DND-41 (cell line): ENCODE measurements at places on chromosomes 13 and 19.
A peak's percentile ranks its signal among the peaks of the same experiment; 100 is the strongest.

- no peak overlapping the region for H3K27ac ChIP-seq
- H3K4me1 ChIP-seq: no peaks in the 10 kb centered on the region
- H3K27me3 ChIP-seq: no peaks in the 10 kb centered on the region
- no peak for DNase-seq
- H3K36me3 ChIP-seq: peaks cover 48% of the 10 kb centered on the region
These were observed 10.2 kb downstream of the C19orf12 start for GRCh38 chr19:29704562-29705558.

DNA sequence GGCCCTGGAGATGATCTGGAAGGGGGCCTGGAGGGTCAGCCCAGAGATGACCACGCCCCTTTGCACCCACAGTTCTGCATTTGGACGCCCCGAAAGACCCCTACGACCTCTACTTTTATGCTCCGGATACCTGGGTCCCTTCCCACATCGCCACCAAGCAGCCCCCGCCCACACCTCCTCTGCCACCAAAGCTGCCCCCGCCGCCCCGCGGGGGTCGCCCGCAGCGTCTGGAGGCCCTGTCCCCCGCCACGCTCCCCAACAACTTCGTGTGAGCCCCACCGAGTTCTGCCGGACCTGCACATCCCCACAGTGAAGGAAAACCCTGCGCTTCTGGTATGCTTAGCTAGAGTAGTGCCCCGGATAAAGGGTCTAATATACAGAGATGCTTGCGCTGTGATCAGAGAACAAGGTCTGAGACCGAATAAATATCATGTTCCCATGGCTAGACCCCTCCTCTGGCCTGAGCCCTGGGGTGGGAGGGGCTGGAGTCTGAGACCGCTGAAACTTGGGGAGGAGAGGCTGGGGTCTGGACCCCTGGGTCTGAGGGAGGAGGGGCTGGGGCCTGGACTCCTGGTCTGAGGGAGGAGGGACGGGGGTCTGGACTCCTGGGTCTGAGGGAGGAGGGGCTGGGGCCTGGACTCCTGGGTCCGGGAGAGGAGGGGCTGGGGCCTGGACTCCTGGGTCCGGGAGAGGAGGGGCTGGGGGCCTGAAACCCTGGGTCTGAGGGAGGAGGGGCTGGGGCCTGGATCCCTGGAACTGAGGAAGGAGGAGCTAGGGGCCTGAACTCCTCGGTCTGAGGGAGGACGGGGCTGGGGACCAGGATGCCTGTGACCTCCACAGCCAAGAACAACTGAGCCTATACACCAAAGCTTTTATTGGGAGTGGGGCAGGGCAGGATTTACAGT, 3.6 kb downstream of the GFY start:
- H3K4me3 ChIP-seq: no peak overlapping the region
- H3K27me3 ChIP-seq: no peaks in the 10 kb centered on the region
- peaks cover 4% of the 10 kb centered on the region; the same call in 1 of the 2 replicates for H3K4me1 ChIP-seq

DNA sequence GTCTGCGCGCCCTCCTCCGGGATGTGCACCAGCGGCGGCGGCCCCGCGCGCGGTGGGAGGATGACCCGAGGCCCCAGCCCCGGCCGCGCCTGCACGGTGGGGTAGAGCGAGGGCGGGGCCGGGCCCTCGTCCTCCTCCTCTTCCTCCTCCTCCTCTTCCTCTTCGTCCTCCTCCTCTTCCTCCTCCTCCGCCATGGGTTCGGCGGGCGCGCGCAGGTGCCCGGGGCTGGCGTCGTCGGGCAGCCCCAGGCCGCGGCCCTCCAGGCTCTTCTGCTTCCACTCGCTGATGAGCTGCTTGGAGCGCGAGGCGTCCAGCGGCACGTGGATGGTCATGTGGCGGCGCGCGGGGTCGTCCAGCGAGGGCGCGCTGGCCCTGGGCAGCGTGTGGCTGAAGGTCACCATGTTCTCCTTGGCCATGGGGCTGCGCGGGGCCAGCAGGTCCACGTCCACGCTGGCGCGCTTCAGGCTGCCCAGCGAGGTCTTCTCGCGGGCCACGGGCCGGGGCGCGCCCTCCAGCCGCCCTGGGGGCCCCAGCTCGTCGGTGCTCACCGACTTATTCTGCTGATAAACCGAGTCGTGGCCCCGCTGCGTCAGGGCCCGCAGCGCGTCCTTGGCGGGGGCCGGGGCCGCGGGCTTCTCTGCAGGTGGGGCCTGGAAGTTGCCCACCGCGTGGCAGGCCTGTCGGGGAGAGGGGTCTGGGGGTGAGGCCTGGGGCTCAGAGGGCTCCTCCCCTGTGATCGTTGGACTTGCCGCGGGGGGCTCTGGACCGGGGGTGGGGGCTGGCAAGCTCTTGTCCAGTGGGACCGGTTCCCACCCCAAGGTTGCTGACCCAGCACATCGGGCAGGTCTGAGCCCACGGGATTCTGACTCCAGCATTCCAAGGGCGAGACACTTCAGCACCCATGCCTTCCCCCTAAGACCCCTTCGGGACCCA, 8.3 kb downstream of the PLPPR3 start:
- peak; percentile 23 for DNase-seq
- H3K27ac ChIP-seq: no peak overlapping the region
- peaks cover 51% of the 10 kb centered on the region for H3K36me3 ChIP-seq
- H3K27me3 ChIP-seq: no peaks in the 10 kb centered on the region
- H3K4me3 ChIP-seq: no peak overlapping the region

DNA sequence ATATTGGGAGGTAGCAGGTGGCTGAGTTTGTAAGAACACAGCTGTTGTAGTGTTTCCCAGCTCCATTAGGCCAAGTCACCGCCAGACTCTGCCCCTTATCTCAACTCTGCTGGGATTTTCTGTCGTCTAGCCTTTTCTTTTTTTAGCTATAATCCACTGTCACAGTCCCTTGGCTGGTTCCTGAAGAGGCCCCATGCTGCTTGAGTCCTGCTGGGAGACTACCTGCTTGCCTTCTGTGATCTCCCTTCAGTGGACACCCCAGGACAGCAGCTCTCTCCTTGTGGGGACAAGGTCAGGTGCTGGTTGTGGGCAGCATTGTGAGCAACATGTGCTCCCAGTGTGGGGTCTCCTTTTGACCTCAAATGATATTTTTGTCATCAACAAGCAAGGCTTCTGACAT, 195.0 kb upstream of the ATXN8OS start:
- H3K27me3 ChIP-seq: no peaks in the 10 kb centered on the region
- no peak overlapping the region for H3K27ac ChIP-seq
- H3K36me3 ChIP-seq: no peaks in the 10 kb centered on the region
- H3K4me3 ChIP-seq: no peak overlapping the region
- H3K4me1 ChIP-seq: no peaks in the 10 kb centered on the region
- no peak for DNase-seq

DNA sequence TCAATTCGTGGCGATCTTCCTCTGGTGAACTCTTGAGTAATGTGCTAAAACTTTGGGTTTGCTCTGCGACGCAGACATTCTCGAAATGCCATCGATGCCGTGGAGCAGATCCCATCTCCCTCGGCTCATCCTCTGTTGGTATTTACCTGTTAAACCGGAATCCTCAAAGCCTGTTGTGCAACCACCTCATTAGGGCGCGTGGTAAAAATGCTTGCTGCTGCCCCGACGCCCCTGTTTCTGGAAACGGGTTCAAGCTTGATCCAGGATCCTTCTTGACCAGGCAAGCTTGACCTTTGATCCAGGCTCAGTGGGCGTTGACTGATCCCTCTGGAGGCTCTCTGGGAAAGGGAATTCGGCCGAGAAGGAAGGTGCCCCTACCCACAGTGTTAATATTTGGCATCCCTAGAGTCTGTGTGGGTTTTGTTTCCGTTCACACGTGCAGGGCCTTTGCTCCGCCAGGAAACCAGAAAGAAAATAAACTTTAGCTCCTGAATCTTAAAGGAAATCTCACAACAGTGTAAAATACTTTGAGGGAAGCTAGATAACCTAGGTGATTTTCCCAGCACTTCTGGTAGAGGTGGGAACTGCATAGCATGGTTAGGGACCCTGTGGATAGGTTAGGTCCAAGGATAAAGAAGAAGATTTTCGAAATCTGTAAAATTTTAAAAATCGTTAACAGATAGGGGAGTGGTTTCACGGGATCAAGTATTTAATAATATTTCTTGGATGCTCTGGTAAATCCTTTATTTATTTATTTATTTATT, 1.1 kb downstream of the LSM14A start:
- DNase-seq: peak; percentile 30
- H3K4me1 ChIP-seq: peaks cover 55% of the 10 kb centered on the region
- peaks cover 31% of the 10 kb centered on the region for H3K36me3 ChIP-seq
- H3K27ac ChIP-seq: peak overlapping the region; percentile 87
- peak overlapping the region; percentile 96 for H3K4me3 ChIP-seq

GRCh38 chr19:40556953-40557530, 19.6 kb upstream of the SHKBP1 start:
- no peak overlapping the region for H3K4me3 ChIP-seq
- no peaks in the 10 kb centered on the region for H3K36me3 ChIP-seq
- DNase-seq: no peak
- H3K4me1 ChIP-seq: no peaks in the 10 kb centered on the region; the same call in 1 of the 2 replicates

DNA sequence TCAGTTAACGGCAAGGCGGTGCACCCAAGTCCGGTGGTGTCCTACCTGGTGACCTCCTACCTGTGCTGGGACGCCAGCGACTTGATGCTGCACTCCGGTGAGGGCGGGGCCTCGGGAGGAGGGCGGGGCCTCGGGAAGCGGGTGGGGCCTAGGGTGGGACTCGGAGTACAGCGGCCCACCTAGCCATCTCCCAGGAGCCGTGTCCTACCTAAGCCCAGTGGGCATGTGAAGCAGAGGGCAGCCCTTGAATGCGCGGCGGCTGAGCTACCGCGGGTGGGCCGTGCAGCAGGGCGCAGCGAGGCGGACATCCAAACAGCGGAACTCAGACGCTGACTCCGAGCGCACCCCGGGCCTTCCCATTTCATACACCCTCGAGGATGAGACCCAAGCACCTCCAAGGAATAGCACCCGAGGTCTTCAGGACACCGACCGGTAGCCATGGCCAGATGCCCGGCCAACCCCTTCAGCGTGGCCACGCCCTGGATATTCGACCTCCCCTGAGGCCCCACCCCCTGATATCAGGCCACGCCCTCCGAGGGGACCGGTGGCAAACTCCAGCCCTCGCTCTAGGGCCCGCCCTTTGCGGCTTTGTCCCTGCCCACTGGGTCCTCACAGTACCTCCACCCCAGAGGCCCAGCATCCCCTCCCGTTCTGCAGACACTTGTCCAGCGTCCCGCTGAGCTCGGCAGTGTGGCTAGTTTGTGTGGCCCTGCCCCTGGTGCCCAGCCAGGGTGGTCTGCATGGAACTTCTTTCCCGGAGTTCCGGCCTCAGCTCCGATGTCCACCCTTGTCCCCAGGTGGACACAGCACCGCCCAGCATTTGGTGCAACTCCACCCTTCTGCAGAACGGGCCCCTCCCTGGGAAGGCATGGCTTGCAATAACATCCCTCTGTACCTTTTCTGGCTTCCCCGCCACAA, 5.4 kb downstream of the KLK1 start:
- peaks cover 18% of the 10 kb centered on the region for H3K27me3 ChIP-seq
- peaks cover 7% of the 10 kb centered on the region for H3K4me1 ChIP-seq
- H3K4me3 ChIP-seq: no peak overlapping the region
- H3K27ac ChIP-seq: no peak overlapping the region
- DNase-seq: no peak

- no peaks in the 10 kb centered on the region for H3K4me1 ChIP-seq
- no peak overlapping the region for H3K27ac ChIP-seq
- no peak overlapping the region for H3K4me3 ChIP-seq
- DNase-seq: no peak
- H3K36me3 ChIP-seq: no peaks in the 10 kb centered on the region
These were observed 9.6 kb upstream of the BCL3 start for GRCh38 chr19:44738603-44739558.

- no peak overlapping the region for H3K4me3 ChIP-seq
- no peaks in the 10 kb centered on the region for H3K36me3 ChIP-seq
- DNase-seq: no peak
- H3K4me1 ChIP-seq: peaks cover 17% of the 10 kb centered on the region
These were observed 3.9 kb downstream of the SIX5 start for GRCh38 chr19:45764945-45765701.

- H3K4me3 ChIP-seq: no peak overlapping the region
- no peak for DNase-seq
- no peaks in the 10 kb centered on the region for H3K4me1 ChIP-seq
- H3K27ac ChIP-seq: no peak overlapping the region
- H3K27me3 ChIP-seq: peaks cover 5% of the 10 kb centered on the region
- no peaks in the 10 kb centered on the region for H3K36me3 ChIP-seq
These were observed 112.5 kb upstream of the UQCRFS1 start for GRCh38 chr19:29325241-29325975.

DNA sequence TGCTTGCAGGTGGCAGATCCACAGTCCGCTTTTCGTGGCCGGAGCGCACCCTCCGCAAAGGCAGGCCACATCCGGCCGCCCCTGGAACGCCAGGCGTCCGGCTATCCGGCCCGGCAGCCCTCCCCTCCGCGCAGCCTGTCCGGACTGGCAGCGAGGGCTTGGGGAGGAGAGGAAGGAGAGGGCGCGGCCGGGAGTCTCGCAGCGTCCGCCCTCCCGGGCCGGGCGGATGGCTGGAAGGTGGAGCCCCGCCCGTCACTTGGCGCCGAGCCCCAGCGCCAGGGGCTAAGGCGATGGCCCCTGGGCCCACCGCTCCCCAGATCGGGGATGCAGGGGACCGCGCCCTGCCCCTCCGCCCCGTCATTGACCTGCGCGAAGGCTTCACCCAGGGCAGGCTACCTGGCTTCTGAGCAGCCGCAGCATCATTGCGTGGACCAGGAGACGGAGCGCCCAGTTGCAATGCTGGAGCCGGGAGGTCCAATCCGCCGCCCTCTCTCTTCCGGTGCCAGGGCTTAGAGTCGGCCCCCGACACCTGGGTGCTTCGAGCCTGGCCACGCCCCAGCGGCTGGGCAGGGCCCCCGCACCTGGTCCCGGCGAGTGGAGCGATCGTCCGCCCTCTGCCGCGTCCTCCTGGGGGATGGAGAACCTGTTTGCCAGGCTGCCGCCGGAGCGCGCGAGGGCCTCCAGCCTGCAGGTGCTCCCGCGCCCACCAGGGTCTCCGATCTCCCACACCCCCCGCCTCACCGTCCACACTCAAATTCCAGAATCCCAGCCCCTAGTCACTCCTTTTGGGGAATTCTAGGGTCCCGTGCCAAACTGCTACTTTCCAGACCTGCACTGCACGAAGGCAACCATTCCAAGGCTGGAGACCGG, at the start of gene FUT1:
Gene FUT1 (minus strand): TSS at position 146 of the 870 bp plus-strand sequence. CDS start 1,360 bp downstream, outside the sequence.
- peaks cover 10% of the 10 kb centered on the region for H3K4me1 ChIP-seq
- peak within 1 kb of the TSS; percentile 27; the same call in 1 of the 2 replicates for H3K4me3 ChIP-seq
- H3K36me3 ChIP-seq: no peaks in the 10 kb centered on the region
- H3K27ac ChIP-seq: no peak within 1 kb of the TSS

GRCh38 chr19:34269968-34270621, 15.7 kb downstream of the GARRE1 start:
- H3K27me3 ChIP-seq: no peaks in the 10 kb centered on the region
- no peaks in the 10 kb centered on the region for H3K36me3 ChIP-seq
- peak; percentile 69 for DNase-seq
- H3K4me3 ChIP-seq: no peak overlapping the region
- no peak overlapping the region for H3K27ac ChIP-seq

- H3K4me1 ChIP-seq: peaks cover 22% of the 10 kb centered on the region
- peak; percentile 55 for DNase-seq
- H3K27me3 ChIP-seq: no peaks in the 10 kb centered on the region
- H3K36me3 ChIP-seq: no peaks in the 10 kb centered on the region
- H3K4me3 ChIP-seq: peak overlapping the region; percentile 29; the same call in 1 of the 2 replicates
These were observed 30.8 kb upstream of the RFC3 start for GRCh38 chr13:33787051-33787591.
